ENCODE measurements at places on chromosomes 7 and 10. TPM values are rescaled to one million over a fixed set of nuclear protein-coding genes. Genes with fewer than 3 reads are reported as not detected.

LBX1 gene
- total RNA-seq: not detected

COL1A2 gene
- 19.6 TPM for total RNA-seq

CYP51A1 gene
- 79.2 TPM for total RNA-seq

TRIM73 gene
- total RNA-seq: 0.88 TPM

NEUROD6 gene
- total RNA-seq: not detected

LOXL4 gene
- total RNA-seq: 1.5 TPM

Data from bladder microvascular endothelial cell (primary cell).